ENCODE measurements at places on chromosomes 6 and 20.

GRCh38 chr6:113570161-113570560 is 287.0 kb upstream of the MARCKS start:
- ATAC-seq, result no peak

DNA sequence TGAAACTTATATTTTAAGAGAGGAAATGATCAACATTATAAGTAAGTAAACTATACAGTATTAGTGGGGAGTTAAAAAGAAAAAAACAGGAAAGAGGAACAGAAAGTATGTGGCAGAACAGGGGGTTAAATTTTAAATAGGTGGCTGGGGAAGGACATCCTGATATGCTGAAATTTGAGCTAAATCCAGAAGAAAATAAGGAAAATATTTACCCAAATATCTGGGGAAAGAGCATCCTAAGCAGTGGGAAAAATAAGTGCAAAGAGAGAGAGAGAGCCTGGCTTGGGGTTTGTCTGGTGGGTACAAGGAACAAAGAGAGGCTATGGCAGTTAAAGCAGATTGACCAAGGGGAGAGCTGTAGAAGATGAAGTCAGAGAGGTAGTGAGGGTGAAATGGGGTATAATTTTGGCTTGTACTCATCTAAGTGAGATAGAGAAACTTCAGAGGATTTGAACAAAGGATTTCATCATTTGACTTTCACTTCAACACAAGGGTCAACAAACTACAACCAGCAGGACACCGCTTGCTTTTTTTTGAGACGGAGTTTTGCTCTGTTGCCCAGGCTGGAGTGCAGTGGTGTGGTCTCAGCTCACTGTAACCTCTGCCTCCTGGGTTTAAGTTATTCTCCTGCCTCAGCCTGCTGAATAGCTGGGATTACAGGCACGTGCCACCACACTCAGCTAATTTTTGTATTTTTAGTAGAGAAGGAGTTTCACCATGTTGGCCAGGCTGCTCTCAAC is 328.4 kb upstream of the CNR1 start:
- ATAC-seq, result no peak

DNA sequence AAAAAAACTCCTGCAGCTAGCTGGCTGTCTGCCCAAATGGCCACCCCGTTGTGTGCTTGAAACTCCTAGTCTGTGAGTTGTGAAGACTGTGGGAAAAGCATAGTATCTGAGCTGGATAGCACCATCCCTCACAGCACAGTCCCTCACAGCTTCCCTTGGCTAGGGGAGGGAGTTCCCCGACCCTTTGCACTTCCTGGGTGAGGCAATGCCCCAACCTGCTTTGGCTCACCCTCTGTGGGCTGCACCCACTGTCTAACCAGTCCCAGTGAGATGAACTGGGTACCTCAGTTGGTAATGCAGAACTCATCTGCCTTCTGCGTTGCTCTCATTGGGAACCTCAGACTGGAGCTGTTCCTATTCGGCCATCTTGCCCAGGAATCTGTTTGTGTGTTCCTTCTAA is 260.6 kb upstream of the STXBP5 start:
- ATAC-seq, result no peak

- ATAC-seq, result no peak
Observed at GRCh38 chr6:34059136-34059731, 86.7 kb downstream of the GRM4 start.

GRCh38 chr6:99867026-99867425 is 127.0 kb downstream of the MCHR2 start:
- no peak for ATAC-seq

DNA sequence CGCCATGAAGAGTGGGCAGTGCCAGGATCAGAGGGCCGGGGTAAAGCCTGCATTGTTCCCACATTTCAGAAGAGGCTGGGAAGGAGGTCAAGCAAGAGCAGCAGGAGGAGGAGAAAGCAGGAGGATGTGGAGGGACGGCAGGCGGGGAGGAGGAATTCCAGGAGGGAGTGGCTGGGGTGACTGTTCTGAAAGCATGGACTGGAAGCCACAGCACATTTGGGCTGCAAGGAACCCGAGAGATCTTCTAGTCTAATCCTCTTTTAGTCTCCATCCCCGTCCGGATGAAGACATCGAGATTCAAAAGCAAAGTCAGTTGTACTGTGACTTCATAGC is 76.9 kb downstream of the FAM50B start:
- no peak for ATAC-seq

GRCh38 chr6:75624335-75624734 is 22.7 kb downstream of the SENP6 start:
- no peak for ATAC-seq

GRCh38 chr20:8568075-8568474 is 436.0 kb downstream of the PLCB1 start:
- ATAC-seq, result no peak

DNA sequence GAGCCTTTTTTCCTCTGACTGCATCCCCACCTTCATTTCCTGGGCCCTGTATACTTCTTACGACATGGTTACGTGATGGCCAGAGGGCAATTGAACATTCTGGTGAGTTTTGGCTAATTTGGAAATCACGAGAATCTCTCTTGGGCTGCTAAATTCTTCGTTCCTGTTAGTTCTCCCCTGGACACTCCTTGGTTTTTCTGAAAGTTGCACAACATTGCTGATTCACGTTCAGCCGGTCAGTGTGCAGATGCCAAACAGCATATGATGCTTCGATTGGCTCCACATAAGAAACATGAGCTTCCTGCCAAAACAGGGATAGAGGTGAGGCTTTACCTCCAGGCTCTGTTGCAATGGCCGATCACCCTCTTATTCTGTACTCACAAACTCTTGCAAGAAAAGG is 119.4 kb upstream of the LY86 start:
- peak; percentile 91 for ATAC-seq

DNA sequence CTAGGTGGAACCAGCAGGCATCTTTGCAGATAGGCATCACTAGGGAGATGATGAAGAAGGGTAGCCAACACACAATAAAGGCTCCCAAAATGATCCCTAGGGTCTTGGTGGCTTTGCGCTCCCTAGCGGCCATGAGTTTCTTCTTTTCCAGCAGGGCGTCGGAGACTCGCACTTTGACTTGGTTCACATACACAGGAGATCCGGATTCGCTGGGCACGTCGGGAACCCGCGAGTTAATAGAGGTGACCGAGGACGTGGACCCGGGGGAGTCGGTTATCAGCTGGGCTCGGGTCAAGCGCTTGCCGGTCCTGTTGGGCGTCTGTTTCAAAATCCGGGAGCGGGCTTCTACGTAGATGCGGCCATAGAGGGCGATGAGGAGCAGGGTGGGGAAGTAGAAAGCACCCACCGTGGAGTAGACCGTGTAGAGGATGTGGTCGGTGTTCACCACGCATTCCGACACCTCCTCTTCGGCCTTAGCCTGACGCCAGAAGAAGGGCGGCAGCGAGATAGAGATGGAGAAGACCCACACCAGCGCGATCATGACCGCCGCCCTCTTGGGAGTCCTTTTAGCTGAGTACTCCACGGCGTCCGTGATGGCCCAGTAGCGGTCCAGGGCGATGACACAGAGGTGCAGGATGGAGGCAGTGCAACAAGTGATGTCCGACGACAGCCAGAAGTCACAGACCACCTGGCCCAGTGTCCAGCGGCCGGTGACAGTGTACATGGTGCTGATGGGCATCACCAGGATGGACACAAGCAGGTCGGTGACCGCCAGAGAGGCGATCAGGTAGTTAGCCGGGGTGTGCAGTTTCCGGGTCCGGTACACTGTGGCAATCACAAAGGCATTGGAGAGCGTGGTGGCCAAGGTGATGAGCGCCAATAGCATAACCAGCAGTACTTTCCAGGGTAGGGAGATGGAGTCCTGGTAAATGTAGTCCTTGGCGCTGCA is 658 bp downstream of the HTR1B start:
- no peak for ATAC-seq

DNA sequence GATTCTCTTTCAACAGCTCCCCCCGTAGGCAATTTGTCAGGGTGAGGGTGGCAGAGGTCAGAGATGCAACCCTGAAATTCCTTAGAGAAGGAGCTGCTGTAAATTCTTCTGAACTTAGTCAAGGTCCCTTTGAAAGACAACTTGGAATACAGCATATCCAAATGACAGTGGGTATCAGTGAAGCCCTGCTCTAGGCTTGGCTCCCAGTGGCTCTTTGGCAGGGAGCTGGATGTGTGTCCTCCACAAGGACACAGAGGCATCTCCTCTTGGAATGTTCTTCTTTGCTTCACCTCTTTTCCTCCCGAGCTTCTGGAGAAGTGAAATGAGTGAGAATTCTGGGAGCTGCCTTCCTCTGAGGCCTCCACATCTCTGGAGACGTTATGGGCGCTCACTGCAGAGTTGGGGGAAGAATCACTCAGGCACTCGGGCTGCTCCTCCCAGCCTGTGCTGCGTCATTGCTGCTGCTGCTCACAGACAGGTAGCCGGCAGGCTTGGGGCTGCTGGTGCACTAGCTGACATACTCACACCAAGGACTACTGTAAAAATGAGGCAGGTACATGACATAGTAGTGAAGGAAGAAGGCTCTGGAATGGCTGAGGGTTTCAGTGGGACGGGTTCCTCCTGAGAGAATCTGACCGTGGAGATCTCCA is 34.1 kb downstream of the DYNLT1 start:
- no peak for ATAC-seq

- ATAC-seq, result no peak
Observed at GRCh38 chr6:89058627-89059026, 21.9 kb upstream of the PNRC1 start.

DNA sequence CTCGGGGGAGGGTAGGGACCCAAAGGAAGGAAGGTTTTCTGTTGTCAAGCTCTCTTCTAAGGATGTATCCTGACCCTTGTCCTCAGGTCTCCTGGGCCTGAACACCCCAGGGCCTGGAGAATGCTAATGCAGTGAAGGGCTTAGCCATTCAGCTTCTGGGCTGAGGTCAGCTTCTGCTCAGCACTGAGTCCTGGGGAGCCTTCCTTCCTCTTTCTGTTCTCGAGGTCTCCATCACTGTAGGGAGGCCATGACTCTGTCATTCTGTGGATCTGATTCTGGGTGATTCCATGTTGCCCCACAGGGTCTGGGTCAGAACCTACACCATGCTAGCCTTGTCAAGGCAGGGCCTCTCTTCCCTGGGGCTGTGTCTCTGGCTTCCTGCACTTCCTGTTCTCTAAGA is 712.7 kb downstream of the DHX35 start:
- no peak for ATAC-seq

GRCh38 chr6:39302011-39302410 is 12.2 kb downstream of the KCNK17 start:
- no peak for ATAC-seq

GRCh38 chr6:8875986-8876385 is 440.6 kb upstream of the SLC35B3 start:
- no peak for ATAC-seq

- ATAC-seq, result no peak
Observed at GRCh38 chr20:22576733-22577514, 7.4 kb downstream of the FOXA2 start.

GRCh38 chr6:80165143-80165542 is 58.7 kb downstream of the BCKDHB start:
- no peak for ATAC-seq

- ATAC-seq, result no peak
Observed at GRCh38 chr6:145139140-145139850, 596.0 kb downstream of the EPM2A start.

DNA sequence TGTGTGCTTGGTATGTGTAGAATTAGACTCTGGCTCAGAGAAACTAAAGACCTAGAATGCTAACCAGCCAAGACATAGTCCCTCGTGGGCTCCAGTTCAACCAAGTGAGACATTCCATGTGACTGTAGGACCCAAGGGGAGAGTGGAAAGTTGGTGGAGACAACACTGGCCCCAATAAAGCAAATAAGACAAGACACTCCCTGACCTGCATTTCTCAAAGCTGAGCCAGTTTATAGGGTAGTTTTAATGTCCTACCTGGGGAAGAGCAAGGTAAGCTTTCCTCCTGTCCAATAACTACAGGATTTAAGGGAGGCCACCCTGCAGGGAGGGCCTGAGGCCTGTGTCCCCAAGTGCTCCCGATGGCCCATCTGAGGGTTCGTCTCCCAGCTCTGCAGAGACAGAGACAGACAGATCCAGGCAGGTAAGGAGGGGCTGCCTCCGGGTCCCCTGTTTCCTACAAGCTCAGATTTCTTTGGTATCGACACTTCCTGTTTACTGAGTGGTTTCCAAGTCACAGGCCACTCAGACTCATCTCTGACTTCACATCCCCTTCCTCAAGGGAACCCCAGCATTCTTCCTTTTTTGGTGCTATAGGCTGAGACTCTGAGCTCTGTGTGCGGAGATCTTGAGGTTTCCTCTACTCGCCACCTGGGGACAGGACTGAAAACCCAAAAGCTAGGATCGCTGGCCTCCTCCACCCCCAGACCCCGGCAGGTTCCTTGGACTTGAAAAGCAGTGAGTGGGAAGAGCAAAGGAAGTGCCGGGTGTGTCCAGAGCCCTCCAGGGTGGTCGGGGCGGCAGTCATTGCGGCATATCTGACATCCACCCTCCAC is 92.4 kb downstream of the PRND start:
- peak; percentile 51 for ATAC-seq

DNA sequence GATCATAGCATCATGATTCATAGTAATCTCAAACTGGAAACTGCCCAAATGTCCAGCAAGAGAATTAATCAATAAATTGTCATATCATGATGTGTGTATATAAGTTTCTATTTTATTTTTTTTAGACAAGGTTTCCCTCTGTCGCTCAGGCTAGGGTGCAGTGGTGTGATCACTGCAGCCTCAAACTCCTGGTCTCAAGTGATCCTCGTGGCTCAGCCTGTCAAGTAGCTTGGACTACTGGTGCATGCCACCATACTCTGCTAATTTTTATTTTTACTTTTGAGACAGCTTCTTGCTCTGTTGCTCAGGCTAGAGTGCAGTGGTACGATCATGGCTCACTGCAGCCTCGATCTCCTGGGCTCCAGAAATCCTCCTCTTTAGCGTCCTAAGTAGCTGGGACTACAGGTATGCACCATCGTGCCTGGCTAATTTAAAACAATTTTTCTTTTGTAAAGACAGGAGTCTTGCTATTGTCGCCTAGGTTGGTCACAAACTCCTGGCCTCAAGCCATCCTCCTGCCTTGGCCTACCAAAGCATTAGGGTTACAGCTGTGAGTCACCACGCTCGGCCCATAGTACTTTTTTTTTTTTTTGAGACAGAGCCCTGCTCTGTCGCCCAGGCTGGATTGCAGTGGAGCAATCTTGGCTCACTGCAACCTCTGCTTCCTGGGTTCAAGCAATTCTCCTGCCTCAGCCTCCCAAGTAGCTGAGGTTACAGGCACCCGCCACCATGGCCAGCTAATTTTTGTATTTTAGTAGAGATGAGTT is 8.7 kb upstream of the ATRN start:
- peak; percentile 36 for ATAC-seq

DNA sequence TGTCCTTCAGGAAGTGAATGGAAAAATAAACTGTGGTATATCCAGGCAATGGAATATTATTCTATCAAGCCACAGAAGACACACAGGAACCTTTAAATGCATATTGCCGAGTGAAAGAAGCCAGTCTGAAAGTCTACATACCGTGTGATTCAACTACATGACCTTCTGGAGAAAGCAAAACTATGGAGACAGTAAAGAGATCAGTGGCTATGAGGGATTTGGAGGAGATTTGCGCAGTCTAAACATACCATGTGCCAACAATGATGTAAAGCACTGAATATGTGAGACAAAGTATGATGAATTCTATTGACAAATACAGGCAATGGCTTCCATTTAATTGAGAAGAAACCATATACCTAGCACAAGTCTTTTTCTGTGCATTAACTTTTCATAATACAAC is 518.3 kb upstream of the ZNF337 start:
- ATAC-seq, result no peak

- no peak for ATAC-seq
Observed at GRCh38 chr6:44257753-44258324, 511 bp upstream of the SLC35B2 start.
